ENCODE measurements at places on chromosomes 1 and 21. TPM values are rescaled to one million over a fixed set of nuclear protein-coding genes. Genes with fewer than 3 reads are reported as not detected.

GRCh38 chr21:17548262-17548661, 35.4 kb downstream of the CXADR start:
- no peaks in the 10 kb centered on the region for H3K36me3 ChIP-seq
- no peak for DNase-seq
- H3K4me1 ChIP-seq = no peaks in the 10 kb centered on the region
- H3K4me3 ChIP-seq = no peak overlapping the region

GRCh38 chr1:87615901-87616300, 287.2 kb downstream of the LMO4 start:
- no peak for DNase-seq
- H3K4me1 ChIP-seq = no peaks in the 10 kb centered on the region
- H3K4me3 ChIP-seq = no peak overlapping the region
- H3K36me3 ChIP-seq = no peaks in the 10 kb centered on the region
- H3K27me3 ChIP-seq = no peaks in the 10 kb centered on the region
- H3K27ac ChIP-seq = no peak overlapping the region

DNA sequence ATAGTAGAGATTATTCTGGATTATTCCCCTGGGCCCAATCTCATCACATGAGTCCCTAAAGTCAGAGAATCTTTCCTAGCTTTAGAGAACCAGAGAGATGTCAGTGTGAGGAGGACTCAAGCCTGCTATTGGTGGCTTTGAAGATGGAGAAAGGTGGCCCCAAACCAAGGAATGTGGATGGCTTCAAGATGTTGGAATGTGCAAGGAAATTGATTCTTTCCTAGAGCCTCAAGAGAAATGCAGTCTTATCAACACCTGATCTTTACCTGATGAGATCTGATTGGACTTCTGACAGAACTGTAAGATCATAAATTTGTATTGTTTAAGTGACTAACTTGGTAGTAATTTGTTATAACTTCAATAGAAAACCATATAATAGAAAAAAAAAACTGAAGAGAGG, 51.0 kb downstream of the NME7 start:
- H3K4me3 ChIP-seq = no peak overlapping the region
- no peak for DNase-seq
- no peaks in the 10 kb centered on the region for H3K27me3 ChIP-seq

- H3K4me3 ChIP-seq = no peak overlapping the region
- DNase-seq = no peak
- H3K27me3 ChIP-seq = no peaks in the 10 kb centered on the region
- no peaks in the 10 kb centered on the region for H3K36me3 ChIP-seq
Observed at GRCh38 chr1:245579881-245580280, 425.1 kb downstream of the KIF26B start.

DNA sequence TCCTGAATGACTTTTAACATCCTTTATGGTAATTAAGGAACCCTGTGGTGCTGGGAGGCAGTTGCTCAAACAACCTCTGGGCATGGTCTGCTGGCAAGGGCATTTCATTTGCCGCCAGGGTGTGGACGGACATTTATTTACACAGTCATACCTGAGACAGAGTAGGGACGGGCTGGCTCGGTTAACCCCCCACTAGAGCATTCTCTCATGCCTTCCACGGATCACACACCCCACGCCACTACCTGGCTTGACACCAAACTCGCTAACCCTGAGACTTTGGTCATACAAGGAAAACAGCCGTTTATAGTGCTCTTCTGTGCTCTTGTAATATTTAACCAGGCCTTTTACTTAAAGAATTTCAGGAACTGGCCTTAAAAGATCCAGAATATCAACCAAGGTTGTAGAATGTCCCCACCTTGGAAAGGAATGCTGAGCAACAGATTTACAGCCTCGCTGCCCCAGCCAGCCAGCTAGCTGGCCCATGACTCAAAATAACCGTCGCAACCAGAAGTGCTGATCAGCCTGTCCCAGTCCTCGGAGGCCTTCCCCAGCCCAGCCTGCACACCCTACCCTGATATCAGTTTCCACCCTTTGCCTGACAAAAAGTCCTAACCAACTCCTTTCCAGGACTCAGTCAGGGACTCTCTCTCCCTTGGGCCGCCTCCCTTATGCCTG, 6.5 kb upstream of the PDXK start:
- H3K4me1 ChIP-seq = no peaks in the 10 kb centered on the region
- H3K36me3 ChIP-seq = no peaks in the 10 kb centered on the region
- no peak overlapping the region for H3K27ac ChIP-seq
- no peak for DNase-seq
- no peaks in the 10 kb centered on the region for H3K27me3 ChIP-seq

DNA sequence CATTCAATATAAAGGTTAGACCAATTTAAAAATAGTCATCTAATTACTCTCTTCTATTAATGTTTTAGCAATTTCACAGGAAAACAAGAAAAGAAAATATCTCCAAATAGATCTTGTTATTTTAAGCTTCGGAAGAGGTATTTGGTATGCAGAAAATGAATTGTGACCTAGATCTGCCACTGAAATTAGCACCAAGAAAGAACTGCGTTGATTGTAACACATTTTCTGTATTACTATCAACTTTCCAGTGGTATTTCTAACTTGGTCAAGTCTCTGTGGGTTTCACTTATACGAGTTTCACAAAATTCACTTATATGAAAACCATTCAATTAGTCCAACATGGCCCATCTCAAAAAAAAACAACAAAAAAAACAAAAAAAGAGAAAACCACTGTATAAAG, 11.8 kb downstream of the RSBN1 start:
- no peak for DNase-seq
- no peak overlapping the region for H3K4me3 ChIP-seq
- peaks cover 15% of the 10 kb centered on the region for H3K36me3 ChIP-seq
- no peak overlapping the region for H3K27ac ChIP-seq

DNA sequence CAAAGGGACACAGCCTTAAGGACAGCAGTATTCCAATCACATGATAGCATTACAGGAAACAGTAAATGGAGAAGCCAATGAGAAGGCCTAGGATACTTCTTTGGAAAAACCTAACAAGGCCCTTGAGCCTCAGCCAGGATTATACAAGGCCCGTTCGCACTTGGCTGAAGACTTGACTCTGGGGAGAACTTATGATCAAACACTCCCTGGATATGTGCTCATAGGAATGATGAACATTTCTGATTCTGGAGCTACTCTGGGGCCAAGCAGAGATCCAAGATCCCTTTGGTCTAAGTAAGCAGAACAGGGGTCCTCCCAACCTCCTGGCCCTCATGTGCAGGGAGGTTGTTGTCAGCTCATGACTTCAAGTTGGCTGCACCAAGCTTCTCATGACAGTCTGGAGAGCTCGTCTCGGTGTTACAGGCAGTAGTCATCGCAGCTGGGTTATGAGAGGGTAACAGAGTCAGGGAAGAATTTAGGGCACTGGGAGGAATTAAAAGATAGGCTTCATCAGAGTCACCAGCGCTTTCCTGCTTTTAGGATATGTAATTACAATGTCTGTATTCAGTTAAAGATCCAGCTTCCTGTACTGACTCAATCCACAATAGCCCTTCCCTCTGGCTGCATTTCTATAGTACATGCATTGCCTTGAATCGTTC, 92.5 kb upstream of the IRF2BP2 start:
- no peak overlapping the region for H3K4me3 ChIP-seq
- no peaks in the 10 kb centered on the region for H3K27me3 ChIP-seq
- DNase-seq = peak; percentile 91
- peak overlapping the region; percentile 79 for H3K27ac ChIP-seq
- no peaks in the 10 kb centered on the region for H3K4me1 ChIP-seq
- H3K36me3 ChIP-seq = no peaks in the 10 kb centered on the region

DNA sequence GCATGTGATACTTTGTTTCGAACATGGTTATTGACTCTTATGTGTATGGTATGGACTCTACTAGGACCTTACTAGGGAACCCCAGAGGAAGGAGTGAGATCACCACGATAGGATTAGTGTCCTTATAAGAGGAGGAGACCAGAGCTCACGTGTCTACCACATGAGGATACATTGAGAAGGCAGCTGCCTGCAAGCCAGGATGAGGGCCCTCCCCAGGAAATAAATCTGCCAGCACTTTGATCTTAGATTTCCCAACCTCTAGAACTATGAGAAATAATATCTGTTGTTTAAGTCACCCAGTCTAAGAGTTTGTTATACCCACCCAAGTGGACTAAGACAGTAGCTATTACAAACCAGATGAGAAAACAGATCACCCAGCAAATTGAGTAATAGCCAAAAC, 559.3 kb upstream of the USP24 start:
- no peak overlapping the region for H3K27ac ChIP-seq
- no peaks in the 10 kb centered on the region for H3K36me3 ChIP-seq
- no peak overlapping the region for H3K4me3 ChIP-seq
- DNase-seq = no peak

GRCh38 chr1:172421974-172422604, 1.6 kb downstream of the C1orf105 start:
- no peak overlapping the region for H3K4me3 ChIP-seq
- H3K36me3 ChIP-seq = no peaks in the 10 kb centered on the region
- H3K27me3 ChIP-seq = no peaks in the 10 kb centered on the region
- no peak for DNase-seq
- H3K27ac ChIP-seq = no peak overlapping the region
- H3K4me1 ChIP-seq = no peaks in the 10 kb centered on the region

- no peak overlapping the region for H3K27ac ChIP-seq
- no peaks in the 10 kb centered on the region for H3K4me1 ChIP-seq
- no peak overlapping the region for H3K4me3 ChIP-seq
- no peaks in the 10 kb centered on the region for H3K36me3 ChIP-seq
Observed at GRCh38 chr1:59601041-59601441, 213.7 kb upstream of the HOOK1 start.

GRCh38 chr1:246355411-246356230, 151.5 kb downstream of the SMYD3 start:
- no peak overlapping the region for H3K27ac ChIP-seq
- no peaks in the 10 kb centered on the region for H3K36me3 ChIP-seq
- H3K4me3 ChIP-seq = no peak overlapping the region
- no peaks in the 10 kb centered on the region for H3K27me3 ChIP-seq
- no peak for DNase-seq

DNA sequence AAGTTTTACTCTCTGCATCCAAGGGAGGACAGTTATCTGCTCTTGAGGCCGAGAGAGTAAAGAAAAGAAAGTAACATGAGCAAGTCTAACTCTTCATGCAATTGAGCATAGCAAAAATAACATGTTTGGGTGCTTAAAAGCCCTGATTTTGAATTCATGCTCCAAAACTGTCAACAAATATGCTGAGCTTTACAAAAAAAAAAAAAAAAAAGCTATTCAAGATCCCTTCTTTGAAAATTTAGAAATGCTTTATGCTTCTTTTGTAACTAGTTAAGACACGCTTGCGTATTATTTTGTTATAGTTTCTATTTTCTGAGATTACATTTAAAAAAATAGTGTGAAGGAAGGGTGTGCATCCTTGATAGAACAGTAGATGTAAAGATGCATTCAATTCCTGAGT, 1733.0 kb downstream of the MRPL39 start:
- no peak for DNase-seq
- H3K27ac ChIP-seq = no peak overlapping the region
- no peaks in the 10 kb centered on the region for H3K4me1 ChIP-seq
- no peaks in the 10 kb centered on the region for H3K27me3 ChIP-seq
- H3K36me3 ChIP-seq = no peaks in the 10 kb centered on the region

DNA sequence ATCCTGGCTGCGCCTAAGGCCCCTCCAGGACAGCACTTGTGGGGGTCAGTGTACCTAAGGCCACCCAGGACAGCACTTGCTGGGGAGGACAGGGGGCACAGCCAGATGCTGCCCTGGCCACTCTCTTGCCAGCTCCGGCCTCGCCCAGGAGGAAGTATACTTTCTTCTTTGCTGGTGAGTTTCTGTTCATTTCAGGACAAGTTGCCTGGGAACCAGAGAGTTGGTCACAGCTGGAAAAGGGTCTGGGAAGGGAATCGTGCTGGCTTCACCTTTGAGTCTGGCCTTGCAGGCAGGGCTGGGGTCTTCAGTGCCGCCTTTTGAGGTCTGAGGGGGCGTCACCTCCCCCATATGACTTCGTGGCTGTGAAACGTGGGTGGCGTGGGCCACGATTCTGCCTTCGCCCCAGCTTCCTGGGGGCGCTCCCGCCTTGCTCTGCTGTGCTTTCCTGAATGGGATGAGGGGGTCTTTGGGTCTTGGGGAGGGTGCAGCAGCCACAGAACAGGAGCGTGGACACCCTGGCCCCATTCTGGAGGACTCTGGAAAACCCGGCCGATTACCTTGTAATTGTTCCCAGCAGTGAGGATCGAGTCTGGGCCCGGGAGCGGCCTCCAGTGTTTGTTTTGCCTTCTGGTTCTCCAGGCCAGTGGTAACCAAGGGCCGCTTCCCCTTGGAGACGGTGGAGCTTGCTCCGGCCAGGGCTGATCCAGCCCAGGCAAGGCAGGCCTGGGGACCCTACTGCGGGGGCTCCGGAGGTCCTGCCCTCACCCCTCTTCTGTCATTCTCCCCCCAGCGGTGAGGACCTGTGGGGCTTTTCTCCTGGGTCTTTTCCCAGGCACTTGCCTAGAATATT, 45.9 kb downstream of the SPSB1 start:
- peaks cover 44% of the 10 kb centered on the region for H3K4me1 ChIP-seq
- DNase-seq = no peak
- no peaks in the 10 kb centered on the region for H3K27me3 ChIP-seq
- H3K4me3 ChIP-seq = no peak overlapping the region

DNA sequence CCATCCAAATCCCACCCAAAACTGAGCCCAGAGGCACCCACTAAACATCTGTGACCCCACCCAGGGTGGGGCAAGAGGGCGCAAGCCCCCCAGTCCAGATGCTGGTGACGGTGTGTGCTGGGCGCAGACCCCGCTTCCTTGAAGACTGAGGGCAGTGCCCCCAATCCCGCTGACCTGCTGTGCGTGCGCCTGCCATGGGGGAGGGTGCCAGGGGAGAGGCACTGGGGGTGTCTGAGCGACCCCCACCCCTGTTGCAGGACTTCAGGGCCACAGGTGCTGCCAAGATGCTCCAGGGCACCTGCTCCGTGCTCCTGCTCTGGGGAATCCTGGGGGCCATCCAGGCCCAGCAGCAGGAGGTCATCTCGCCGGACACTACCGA, 13.3 kb downstream of the COL6A2 start:
- H3K4me1 ChIP-seq = no peaks in the 10 kb centered on the region
- DNase-seq = peak; percentile 28
- no peaks in the 10 kb centered on the region for H3K27me3 ChIP-seq
- no peak overlapping the region for H3K4me3 ChIP-seq
- peak overlapping the region; percentile 77 for H3K27ac ChIP-seq

SGIP1 gene
- 1.3 TPM for total RNA-seq

BSND gene
- not detected for total RNA-seq

CHRM3 gene
- 2.2 TPM for total RNA-seq

RRP1B gene
- 10.5 TPM for total RNA-seq

S100A7 gene
- not detected for total RNA-seq

TDRD5 gene
- total RNA-seq = 0.20 TPM

PLD5 gene
- total RNA-seq = 0.19 TPM

FAM151A gene
- total RNA-seq = not detected

A3GALT2 gene
- total RNA-seq = not detected
